ENCODE measurements at places on chromosomes 7 and 10.
A peak's percentile ranks its signal among the peaks of the same experiment; 100 is the strongest.

GRCh38 chr7:95608359-95609173 is 12.2 kb upstream of the PDK4 start:
- no peak for DNase-seq

DNA sequence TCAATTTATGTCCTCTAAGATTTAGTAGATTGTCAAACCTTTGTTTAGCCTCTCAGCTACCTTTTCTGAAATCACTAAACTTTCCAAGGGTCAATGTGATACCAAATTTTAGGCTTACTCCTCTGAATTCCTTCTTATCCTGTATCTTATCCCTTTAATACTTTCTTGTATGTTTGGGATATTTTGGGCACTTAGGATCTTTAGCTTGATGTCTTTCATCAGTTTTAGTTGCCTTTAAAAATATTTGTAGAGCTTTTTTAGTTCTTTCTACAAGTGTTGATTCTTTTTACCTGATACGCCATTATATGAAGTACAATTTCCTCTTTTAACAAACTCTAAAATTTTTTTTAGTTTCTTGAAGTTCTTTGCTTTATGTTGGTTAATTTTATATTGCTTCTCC is 30.7 kb upstream of the HDAC9 start:
- no peak for DNase-seq

DNA sequence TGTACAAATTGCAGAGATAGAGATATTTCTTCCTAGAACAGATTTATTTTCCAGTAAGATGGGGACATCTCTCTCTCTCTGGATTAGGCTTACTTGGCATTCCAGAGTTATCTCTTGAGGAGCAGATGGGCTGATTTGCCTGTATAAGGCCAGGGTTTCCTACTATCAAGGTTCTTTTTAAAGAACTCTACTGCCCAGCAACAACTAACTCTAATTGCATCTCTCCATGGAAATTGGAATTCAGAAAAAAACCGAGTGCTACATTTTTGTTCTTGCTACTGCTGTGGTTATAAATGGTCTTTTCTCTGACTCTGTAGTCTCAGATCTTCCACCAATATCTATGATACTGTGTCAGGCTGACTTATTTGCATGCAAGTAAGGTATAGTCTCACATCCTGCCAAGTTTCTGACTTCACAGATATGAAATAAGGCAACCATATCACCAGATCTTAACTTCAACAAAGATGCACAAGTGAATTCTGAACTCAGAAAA is 161.1 kb downstream of the CRPPA start:
- DNase-seq: no peak

DNA sequence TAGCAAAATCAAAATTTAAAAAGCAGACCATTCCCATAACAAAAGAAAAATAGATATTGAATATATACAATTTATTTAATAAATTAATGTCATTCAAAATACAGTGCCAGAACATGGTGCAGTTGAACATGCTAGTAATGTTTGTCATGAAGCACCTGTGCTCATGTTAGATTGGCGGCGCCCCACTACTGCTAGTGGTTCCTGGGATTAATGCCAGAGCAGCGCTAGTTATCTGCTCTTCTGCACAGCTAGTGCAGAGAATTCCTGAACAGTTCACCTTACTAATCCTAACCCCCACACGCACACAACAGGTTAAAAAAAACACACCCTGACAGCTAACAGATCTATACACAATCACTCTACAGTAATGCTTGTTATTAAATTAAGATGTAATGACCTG is 23.4 kb downstream of the KBTBD2 start:
- no peak for DNase-seq

GRCh38 chr7:127618775-127619174 is 833 bp upstream of the PAX4 start:
- no peak for DNase-seq

DNA sequence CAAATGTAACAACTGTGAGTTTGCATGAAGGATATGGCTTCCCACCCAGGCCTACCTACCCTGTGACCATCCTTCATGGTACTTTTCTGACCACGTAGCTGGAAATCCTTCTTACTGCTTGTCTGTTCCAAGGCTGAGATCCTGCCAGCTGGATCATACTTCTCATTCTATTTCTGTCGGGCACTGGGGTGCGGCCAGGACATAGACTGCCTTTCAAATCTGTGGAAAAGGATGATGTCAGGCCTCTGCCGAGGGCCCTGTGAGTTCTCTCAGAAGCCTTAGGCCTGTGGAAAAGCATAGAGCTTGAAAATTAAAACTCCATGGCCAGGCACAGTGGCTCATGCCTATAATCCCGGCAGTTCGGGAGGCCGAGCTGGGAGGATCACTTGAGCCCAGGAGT is 10.0 kb downstream of the VWC2 start:
- no peak for DNase-seq

GRCh38 chr10:96017191-96017687 is 26.1 kb upstream of the CCNJ start:
- DNase-seq: peak; percentile 65

DNA sequence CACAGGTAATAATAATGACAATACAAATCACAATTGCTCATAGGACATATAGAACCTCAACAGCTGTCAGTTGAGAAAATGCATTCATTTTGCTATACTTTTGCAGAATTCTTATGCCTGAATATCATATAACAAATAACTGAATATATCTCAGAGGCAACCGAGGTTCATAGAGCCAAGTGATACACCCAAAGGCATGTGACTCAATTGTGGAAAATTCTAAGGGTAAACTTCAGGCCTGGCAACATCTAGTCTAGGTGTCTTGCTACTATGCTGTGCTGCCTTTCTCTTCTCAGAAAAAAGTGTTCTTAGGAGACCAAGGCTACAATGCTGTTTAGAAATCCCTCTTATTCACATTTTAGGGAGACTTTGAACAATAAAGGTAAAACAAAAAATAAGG is 270.7 kb downstream of the BAMBI start:
- DNase-seq: no peak

- DNase-seq: no peak
These were observed 86.5 kb downstream of the OTUD1 start for GRCh38 chr10:23525406-23525805.

DNA sequence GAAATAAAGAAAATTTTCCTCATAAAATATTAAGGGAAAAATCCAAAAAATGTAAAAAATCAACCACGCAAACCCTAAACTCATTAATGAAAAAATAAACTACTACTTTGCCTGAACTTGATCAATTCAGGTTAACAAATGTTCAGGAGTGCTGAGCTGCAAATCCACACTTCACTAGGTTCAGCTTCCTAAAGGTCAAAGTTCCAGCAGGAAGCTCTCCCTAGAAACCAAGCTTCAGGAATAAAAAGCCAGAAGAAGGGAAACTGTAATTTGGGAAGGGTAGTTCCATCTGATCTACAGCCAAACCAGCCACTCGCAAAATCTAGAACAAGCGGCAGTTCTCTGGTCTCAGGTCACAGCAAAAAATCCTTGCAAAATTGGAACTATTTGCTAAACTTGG is 7.8 kb upstream of the NMT2 start:
- no peak for DNase-seq

GRCh38 chr10:61786728-61787127 is 114.8 kb upstream of the ARID5B start:
- no peak for DNase-seq

DNA sequence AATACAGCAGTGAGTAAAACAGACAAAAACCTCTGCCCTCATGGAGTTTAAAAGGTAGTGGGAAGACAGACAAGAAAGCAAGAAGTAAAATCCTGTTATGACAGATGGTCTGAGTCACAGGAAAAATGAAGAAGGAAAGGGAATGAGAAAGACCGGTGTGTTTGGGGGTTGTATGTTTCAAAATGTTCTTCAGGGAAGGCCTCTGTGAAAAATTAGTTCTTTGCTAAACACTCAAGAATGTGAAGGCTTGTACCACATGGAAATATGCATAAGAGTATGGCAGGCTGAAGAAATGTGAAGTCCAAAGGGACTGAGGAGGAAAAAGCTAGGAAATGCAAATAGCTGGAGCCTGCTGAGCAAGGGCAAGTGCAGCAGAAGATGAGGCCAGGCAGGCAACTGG is 315.9 kb upstream of the SEMA3A start:
- no peak for DNase-seq

DNA sequence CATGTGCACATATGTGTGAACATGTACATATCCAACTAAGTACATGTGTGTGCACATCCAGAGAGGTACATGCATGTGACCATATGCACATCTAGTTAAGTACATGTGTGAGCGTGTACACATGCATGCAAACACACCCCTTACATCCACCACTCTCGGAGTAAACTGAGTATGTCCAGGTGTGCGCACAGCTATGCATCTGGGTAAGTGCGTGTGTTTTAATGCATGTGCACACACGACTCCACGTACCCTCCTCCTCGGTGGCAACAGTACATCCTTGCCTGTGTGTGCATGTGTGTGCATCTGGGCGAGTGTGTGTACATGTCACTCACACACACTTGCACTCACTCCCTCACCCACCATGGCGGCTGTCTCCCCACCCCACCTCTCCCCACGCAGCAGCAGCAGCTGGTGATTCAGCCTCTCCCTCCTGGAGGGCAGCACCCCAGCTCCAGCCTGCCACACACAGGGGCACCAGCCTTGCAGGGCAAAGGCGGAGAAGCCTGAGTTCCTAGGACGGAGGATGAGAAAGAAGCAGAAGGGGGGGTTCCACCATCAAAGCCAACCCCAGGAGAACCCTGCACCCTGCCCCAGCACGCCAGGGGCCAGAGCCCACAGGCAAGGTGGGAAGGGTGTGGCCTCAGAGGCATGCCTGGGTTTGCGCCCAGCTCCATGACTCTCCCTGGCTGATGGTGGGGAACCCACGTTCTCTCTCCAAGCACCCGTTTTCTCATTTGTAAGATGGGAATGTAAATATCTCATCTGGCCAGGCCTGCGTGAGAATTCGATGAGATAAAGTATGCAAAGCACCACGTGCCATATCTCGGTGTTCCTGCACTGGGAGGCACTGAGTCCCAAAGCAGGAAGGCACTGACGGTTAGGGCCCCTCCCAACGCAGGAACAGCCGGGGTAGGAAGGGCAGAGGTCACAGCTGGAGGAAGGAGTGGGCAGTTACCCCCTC is 27.7 kb upstream of the DNAAF5 start:
- DNase-seq: peak; percentile 11

GRCh38 chr10:33344676-33345075 is 10.2 kb upstream of the NRP1 start:
- DNase-seq: no peak

DNA sequence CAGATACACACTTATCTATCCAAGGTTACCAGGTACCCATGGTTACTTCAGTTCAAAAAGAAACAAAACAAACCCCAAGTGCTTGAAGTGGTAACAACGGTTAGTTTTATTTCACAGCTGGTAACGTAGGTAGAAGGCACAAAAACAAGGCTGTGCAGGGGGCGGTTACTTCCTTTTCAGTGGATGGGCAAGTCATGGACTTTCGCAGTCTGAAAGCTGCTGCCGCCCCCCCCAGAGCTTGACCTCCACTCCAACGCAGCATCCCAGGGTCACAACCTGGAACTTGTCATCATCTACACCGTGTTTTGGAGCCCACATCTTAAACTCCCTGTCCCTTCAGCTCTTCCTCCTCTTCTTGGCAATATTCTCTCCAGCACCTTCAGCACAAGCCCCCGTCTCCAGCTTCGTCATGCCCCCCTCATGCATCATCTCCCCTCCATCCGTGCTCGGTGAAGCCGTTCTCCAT is 181.2 kb upstream of the ITGB1 start:
- no peak for DNase-seq

- DNase-seq: no peak
These were observed 34.5 kb upstream of the SFTPD start for GRCh38 chr10:79983286-79983909.

GRCh38 chr7:47327698-47328391 is 254.1 kb downstream of the TNS3 start:
- no peak for DNase-seq

- no peak for DNase-seq
These were observed 55.2 kb downstream of the MAGI2 start for GRCh38 chr7:79398138-79398749.

- DNase-seq: no peak
These were observed 173.6 kb upstream of the PRSS58 start for GRCh38 chr7:142431491-142431890.

DNA sequence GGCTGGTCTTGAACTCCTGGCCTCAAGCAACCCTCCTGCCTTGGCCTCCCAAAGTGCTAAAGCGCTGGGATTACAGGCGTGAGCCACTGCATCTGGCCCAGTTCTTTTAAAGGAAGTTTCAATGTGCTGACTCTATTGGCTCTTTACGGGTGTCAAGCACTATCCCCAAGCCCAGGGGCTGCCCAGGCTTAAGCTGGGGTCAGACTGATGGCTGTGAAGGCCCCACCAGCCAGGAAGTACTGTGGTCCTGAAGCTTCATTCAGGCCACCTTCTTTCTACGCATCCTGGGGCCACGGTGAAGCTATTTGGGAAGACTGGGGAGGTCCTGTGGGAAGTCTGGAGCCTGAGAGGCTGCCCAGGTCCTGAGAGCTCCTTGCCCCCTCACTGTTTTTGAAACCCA is 8.0 kb downstream of the GPR15LG start:
- no peak for DNase-seq

- DNase-seq: no peak
These were observed 26.5 kb downstream of the VPS50 start for GRCh38 chr7:93258661-93259060.

GRCh38 chr7:151451626-151452571 is 12.0 kb upstream of the CRYGN start:
- DNase-seq: no peak

DNA sequence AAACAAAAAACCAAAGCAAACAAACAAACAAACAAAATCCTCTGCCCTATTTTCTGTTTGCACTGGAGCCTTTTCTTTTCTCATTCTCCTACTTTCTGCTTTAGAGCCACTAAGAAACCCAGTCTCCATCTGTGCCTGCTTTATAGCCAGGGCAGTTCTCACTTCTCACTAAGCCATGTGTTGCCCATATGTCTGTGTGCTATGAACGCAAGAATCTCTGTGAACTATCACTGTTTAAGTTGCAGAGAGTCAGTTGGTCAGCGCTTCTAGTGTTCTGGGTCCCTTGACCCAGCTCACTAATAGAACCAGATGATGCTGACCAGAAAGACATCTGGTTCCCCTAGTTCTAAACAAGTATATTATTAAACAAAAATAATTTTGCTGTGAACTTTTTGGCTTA is 81.4 kb downstream of the FAM185A start:
- no peak for DNase-seq

DNA sequence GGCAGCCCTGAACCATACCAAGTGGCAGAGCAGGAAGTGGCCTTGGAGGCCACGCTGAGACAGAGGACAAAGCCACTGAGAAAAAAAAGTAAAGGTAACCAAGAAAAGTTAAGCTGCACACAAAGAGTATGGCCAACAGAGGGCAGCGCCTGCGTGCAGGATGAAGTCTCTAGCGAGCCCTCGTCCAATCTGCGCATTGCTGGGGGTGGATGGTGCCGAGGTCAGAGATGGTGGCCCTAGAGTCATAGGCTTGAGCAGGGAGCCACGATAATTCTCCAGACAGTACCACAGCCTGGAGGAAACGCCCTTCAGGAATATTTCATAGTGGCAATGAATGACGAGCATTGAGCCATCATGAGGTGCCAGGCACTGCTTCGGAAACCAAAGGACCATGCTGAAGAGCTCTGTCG is 9.7 kb downstream of the ATP6V0E2 start:
- no peak for DNase-seq

DNA sequence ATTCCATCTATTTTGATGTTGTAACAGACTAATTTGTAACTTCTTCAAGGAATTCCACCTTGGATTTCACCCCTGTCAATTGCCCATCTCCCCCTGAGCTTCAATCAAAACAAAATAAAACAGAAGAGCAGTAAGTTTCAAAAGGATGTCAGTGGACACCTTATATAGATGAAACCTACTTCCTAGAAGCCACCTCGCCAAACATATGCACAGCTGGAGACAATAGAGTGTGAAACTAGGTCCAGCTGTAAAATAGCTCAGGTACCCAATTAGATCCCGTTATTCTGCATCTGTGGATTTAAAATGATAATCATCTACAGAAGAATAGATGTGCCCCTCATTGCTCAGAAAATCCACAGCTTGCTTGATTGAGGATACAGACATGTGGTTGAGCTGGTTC is 598.6 kb downstream of the SH2D4B start:
- no peak for DNase-seq
